ENCODE measurements at places on chromosomes 12 and 14.
A peak's percentile ranks its signal among the peaks of the same experiment; 100 is the strongest.

GRCh38 chr14:54690887-54691286 lies 124.0 kb downstream of the SAMD4A start:
- DNase-seq = no peak

- DNase-seq = no peak
Measured at GRCh38 chr14:79701371-79701770, 509.9 kb downstream of the DIO2 start.

- DNase-seq = no peak
Measured at GRCh38 chr12:30357766-30358490, 337.7 kb downstream of the IPO8 start.

GRCh38 chr12:131833288-131833895 lies 5.2 kb downstream of the MMP17 start:
- no peak for DNase-seq

DNA sequence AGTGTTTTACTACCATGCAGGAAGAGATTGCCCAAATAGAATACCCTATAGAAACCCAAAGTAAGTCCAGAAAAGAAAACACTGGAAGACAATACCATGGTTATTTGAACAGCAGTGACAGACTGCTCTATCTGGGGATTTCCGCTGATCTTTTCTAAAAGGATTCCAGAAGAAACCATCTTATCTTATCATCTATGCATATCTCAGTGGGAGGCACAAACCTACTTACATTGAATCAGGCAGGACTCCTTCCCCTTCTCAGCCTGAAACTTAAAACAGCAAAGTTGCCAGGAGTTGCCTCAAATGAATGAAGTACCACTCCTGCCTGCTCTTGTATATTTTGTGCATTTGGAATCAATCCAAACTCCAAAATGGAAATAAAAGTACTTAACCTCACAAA lies 56.7 kb upstream of the NR2C1 start:
- no peak for DNase-seq

- peak; percentile 79 for DNase-seq
Measured at GRCh38 chr12:96906849-96907670, at the start of gene NEDD1. NEDD1 (plus strand) TSS chr12:96907257; CDS start chr12:96909760, 2,503 bp downstream.

DNA sequence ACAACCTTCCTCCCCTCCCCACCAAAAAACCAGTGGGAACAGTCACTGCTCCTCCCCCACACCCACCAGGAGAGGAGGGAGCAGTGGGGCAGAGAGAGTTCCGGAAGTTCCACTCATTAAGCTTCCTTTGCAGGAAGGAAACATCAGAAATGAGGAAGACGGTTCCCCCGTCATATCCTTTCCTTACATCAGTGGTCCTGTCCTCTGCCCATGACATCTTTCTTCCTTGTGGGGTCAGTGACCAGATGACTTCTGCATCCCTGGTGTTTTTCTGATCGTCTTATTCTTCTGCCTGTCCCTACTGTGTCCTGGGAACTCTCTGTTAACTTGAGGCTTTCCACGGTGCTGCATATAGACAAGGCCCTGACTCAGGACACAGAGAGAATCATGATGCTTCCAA lies 40.8 kb upstream of the SPTLC2 start:
- no peak for DNase-seq

- no peak for DNase-seq
Measured at GRCh38 chr14:67395086-67395875, 16.7 kb downstream of the PLEK2 start.

DNA sequence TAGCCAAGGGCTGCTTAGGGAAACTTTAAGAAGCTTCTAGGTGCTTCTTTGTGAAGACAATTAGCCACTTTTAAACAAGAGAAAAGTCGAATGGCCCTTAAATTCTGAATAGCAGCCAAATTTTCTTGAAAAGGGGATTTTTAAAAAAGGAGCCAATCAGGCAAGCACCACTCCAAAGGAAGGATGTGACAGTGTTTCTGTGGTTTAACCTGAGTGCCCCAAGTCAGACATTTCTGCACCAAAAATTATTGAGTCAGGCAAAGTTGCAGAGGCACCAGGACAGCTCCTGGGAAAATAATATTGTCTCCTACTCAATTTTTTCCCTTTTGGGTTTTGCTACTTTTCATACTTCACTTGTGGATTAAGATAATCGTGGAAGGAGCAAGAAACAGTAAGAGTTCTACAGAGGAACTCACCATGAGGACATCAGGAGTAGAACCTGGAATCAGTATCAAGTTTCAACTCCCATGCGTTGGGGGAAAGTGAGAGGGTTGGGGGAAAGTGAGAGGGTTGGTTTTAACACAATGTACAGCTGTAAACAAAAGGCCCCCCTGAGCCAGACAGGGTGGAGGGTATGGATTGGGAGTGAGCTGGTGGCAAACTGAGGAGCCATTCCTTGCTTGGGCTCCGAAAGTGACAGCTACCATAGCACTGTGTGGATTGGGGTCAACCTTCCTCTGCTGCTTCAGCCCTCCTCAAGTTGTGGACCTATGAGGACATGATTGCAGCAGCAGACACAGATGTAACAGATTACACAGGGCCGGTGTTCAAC lies 90.8 kb downstream of the SLC38A1 start:
- DNase-seq = no peak
